Stimulated activated CD8-positive, alpha-beta memory T cell treated with anti-CD3 and anti-CD28 coated beads, Interleukin-7, amount 100 ng/mL, for 1 hour (primary cell): ENCODE measurements at places on chromosomes 12 and 14.
A peak's percentile ranks its signal among the peaks of the same experiment; 100 is the strongest.

- DNase-seq: no peak
These were observed 3.1 kb downstream of the PKP2 start for GRCh38 chr12:32893458-32893857.

DNA sequence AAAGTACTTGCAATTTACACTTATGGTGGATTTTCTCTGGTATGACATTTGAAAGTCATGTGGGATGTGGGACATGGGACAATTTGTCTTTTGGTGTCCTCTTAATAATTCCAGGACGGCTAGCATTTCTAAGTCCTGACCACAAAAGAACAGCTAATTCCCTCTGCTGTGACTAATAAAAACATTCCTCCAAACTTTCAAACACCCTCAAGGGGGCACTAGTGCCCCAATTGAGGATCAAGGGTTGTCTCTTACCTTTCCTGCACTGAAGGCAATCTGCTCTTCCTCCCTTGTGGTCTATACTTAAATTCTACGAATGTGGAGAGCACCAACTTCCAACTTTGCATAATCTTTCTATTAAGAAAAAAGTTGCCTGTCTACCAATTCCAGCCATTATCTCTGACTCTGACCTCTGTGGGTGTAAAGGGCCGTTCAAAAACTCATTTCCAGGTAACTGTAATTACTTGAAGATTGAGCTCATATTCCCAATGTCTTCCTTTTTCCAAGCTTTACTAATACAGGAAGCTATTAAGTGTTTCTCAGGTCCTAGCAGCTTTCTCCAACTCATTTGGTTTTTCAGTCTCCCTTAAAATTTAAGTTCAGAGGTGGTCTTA lies 210.2 kb downstream of the PTPRO start:
- no peak for DNase-seq

- no peak for DNase-seq
These were observed 1.3 kb downstream of the MAX start for GRCh38 chr14:65100922-65101541.

DNA sequence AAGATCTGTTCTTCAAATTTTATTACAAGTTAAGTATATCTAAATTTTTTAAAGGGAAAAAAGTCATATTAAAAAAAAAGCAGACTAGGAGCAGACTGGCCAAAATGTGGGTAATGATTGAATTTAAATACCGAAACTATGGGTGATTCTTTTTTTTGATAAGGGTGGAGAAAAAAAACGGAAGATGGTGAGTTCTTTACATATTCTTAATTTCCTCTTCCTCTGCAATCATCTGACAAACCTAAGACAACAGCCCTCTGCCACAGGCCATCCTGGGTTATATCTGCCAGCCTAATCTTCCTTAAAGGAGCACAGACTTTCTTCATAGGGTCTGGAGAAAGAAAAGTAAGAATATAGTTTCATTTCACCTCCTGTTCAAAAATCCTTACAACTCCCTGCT lies 108.0 kb downstream of the PPP2R5E start:
- no peak for DNase-seq

GRCh38 chr12:21336656-21337055 lies 1.9 kb upstream of the SLCO1A2 start:
- no peak for DNase-seq

GRCh38 chr12:116595186-116595585 lies 36.0 kb downstream of the MAP1LC3B2 start:
- DNase-seq: no peak

DNA sequence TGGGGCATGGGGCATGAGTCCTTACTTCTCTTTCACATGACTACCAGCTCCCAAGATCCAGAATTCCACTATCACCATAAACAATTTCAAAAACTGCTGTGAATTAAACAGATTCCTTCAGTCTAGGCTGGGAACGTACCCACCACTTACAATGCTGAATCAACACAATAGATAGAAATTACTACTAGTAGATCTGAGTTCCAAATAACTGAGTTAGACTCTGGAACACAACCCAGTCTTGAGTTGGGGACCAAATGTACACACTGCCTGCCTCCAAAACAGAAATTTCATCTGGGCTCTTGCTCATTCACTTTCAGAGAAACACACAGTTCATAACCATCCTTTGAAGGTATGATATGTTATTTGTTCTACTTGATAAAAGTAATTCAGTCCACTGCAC lies 8.9 kb downstream of the CORO1C start:
- no peak for DNase-seq

- no peak for DNase-seq
These were observed 20.2 kb downstream of the CLSTN3 start for GRCh38 chr12:7150356-7150755.

DNA sequence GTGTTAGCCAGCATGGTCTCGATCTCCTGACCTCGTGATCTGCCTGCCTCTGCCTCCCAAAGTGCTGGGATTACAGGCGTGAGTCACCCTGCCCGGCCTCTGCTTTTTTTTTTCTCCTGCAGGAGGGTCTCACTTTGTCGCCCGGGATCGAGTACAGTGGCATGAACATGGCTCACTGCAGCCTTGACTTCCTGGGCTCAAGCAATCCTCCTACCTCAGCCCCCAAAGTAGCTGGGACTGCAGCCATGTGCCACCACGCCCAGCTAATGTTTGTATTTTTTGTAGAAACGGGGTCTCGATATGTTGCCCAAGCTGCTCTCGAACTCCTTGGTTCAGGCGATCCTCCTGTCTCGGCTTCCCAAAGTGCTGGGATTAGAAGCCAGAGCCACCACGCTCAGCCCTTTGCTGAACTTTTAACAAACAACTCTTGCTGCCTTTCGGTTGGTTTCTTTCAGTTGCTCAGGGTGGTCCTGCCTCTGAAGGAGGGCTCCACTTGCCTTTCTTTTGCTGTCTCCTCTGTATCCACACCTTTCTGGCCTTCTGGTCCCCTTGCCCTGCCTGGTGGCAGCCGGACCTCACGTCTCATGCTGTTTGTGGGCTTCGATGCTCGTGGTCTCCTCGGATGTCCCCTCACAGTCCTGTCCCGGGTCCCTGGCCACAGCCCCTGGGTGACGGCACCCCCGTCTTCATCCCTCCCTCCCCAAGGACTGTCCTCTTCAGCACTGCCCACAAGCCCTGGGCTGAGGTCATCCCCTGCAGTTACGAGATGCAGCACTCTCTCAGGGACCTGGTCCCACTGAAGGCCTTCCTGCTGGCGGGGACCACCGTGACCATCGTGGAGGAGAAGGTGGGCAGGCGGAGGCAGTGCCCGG lies 3.8 kb upstream of the B3GNT4 start:
- DNase-seq: no peak

DNA sequence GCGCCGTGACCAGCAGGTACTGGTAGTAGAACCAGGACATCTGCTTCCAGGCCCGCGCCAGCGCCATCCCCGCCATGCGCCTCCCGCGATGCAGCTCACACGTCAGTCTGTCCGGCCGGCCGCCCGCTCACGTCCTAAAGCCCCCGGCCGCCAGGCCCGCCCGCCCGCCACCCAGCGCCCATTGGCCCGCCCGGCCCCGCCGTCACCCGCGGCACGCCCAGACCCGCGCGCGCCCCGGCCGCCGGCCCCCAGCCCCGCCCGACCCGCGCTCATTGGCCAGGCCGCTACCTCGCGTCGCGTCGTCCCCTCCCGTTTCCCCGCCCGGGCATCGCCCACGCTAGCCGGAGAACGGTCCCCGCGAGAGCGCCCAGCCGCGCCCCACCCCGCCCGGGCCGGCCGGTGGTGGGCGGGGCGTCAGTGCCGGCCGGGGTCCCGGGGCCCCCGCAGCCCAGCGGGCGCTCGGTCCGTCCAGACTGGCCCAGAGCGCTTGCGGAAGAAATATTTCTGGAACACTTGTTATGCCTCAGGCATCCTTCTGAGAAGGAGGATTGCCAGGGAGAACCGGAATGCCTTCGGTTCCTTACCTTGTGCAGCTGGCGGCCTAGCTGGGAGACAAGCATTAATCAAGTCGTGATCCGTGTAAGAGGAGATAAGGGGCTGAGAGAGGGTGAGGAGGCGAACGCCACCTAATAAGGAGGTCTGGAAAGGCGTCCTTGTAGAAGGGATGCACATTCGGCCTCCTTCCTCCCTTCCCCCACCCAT lies at the start of gene SPTSSA:
TSS of gene SPTSSA (minus strand) at position 109 of the 762 bp plus-strand sequence. CDS start at position 76, 33 bp downstream.
- DNase-seq: peak; percentile 79

- no peak for DNase-seq
These were observed 164.4 kb downstream of the CAND1 start for GRCh38 chr12:67433385-67434175.

DNA sequence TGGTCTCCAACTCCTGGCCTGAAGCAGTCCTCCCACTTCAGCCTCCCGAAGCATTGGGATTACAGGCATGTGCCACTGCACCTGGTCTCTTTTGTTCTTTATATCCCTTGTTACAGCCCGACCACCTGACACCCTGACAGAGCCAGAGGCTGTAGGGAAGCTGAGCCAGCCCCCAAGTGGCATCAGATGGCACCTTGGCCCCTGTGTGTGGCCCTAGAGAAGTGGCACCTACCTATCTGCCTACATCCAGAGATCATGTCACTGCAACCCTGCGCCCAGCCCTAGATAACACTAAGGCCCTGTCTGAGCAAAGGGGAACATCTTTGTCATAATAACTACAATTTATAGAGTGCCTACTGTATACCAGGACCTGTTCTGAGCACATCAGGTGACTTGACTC lies 235.0 kb downstream of the AACS start:
- no peak for DNase-seq

DNA sequence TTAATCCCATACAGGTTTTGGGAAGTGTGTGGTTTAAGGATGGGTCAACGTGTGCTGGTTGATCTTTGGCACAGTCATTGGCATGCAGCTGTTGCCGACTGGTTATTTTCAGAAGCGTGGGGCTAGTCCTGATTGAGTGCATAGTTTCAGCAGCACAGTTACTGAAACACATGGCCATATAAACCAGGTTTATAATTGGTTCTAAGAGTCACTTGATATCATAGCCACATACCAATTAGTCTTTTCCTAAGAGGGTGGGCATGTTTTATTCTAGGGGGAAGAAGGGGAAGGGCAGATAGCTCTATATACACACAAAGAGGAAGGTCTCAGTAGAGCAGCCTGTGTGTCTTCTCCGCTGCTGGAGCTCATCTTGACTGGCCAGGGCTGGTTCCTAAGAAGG lies 11.0 kb upstream of the RPS6KL1 start:
- DNase-seq: no peak

- no peak for DNase-seq
These were observed 122.5 kb upstream of the CNTN1 start for GRCh38 chr12:40569626-40570179.

DNA sequence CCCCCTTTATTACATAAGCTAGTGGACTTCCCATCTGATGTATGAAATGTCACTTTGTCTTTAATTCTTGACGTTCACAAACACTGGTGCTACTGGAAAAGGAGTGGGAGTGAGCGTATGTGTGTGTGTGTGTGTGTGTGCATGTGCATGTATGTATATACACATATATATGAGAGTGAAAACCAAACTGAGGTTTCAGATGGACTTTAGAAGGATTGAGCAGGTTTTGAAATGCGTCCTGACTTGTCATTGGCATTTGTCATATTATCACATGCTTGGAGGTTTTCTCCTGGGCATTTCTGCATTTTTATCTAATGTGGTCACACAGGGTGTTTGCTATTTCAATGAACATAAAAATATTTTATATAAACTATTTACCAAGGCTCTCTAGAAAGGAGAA lies 1085.9 kb downstream of the BCL11B start:
- DNase-seq: no peak

- DNase-seq: no peak
These were observed 2.6 kb downstream of the TROAP start for GRCh38 chr12:49325606-49326005.

DNA sequence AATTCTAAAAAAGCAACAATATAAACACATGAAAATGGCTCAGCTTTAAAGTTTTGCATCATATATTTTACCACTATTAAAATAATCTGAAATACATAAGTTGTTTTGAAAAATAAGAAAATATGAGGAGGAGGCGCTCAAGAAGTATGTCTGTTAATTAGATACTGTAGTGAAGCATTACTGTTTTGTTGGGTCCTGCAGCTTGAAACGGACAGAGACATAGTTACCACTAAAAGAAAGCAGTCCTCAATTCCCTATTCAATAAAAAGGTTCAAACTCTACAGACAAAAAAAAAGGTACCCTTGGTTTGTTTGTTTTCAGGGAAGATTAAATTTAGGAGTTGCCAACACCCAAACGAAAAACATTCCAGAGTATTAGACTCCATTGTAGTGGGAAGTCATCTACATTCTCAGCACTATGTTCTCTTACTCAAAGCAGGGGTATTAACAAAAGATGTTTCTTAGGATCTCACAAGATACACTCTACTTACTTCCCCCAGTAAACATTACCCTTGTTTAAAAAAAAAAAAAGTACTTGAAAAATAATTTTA lies 3.0 kb downstream of the PAWR start:
- no peak for DNase-seq

DNA sequence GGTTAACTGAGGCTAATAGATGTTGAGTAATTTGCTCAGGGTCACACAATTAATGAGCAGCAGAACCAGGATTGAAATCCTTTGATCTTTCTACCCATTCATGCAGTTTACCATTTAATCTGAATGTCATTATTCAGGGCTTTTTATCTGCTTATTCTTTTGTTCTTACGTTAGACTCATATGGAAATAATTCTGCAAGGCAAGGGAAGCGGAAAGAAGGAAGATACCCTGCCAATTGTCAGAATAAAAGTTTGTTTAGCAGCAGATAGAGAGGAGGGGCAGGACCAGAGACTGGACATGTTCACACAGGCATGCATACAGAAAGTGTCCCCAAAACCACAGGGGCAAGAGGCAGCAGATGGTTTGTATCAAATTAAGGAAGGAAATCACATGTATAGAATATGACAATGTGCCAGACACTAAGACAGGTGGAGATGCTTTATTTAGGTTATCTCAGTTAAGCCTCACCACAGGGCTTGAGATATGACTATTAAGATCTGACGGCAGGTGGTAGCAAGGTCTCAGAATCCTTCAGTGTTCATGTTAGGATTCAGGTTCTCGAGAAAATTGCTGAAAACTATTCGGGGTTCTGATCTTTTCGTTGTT lies 29.8 kb downstream of the BRMS1L start:
- no peak for DNase-seq

- DNase-seq: no peak
These were observed 1.7 kb upstream of the ITGA5 start for GRCh38 chr12:54420766-54421144.

- DNase-seq: no peak
These were observed 155.4 kb downstream of the C12orf75 start for GRCh38 chr12:105485921-105486320.

- DNase-seq: no peak
These were observed 34.7 kb upstream of the ADAMTS20 start for GRCh38 chr12:43586646-43587245.

DNA sequence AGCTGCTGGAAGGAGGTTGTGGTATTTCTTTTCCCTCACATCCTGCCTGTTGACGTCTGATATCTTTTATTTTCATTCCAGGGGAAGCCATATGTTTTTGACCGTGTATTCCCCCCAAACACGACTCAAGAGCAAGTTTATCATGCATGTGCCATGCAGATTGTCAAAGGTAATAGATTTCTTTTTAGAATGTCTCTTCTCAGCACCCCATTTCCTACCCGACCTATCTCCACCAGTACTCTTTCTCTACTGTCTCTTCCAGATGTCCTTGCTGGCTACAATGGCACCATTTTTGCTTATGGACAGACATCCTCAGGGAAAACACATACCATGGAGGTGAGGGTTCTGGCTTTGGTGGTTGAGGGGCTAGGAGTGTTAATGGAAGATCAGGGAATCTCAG lies 13.5 kb downstream of the KIF5A start:
- DNase-seq: no peak

GRCh38 chr12:71846322-71846940 lies 6.9 kb downstream of the TBC1D15 start:
- DNase-seq: no peak
